ENCODE measurements at places on chromosomes 7 and 10.

- DNase-seq = no peak
Measured at GRCh38 chr7:95476072-95476847, 9.5 kb upstream of the ASB4 start.

DNA sequence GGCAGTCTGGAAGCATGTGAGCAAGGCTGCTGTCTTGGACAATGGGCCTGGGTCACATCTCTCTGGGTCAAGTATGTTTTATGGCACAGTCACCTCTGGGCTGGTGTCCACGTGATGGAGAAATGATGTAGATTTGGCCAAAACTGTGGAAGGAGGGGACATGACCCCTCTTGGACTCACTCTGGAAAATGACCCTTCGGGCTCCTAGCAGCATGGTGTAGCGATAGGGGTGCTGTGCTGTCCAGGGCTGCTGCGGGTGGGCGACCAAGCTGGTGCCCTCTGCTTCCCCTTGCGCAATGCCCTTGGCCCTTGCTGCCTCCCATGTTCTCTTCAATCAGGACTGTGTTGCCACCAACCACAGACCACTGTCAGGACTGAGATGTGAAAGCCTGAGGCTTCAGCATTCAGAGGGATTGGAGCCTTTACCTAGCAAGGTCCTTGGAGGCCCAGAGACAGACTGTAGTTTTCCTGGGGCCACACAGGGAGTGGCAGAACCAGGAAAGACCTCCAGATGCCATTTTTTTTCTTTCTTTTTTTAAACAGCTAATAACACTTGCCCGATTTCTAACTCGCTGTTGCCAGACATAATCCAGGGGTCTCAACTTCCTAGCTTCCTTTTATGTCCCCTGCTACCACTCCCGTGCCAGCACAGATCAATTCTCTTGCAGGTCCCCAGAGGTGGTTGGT lies 6.1 kb downstream of the CYP26A1 start:
- DNase-seq = no peak

DNA sequence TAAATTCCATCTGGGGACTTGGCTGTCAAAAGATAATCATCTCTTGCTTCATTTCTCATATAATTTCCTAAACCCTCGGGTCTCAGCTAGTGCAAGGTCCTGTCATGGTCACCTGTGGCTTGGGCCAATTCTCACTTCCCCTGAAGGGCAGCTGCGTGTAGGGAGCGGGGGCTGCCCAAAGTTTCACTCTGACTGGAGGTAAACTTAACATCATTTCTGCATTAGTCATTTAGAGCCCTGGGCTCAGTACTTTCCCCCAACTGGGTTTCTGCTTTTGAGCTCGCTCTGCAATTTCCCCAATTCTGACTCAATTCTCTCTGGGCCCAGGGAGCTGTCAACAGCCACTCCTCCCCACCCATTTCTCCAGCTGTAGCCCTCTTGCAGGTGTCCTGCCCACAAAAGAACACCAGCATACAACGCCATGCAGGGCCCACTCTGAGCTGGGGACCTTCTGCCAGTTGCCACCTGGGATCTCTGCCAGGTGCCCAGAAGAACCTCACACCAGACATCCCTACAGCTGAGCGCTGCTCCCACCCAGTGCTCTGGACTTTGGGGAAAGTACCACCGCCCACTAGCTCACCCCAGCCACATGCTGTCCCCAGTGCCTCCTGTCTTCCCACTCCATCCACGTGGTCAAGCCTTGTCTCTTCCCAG lies 37.9 kb downstream of the VOPP1 start:
- DNase-seq = no peak

DNA sequence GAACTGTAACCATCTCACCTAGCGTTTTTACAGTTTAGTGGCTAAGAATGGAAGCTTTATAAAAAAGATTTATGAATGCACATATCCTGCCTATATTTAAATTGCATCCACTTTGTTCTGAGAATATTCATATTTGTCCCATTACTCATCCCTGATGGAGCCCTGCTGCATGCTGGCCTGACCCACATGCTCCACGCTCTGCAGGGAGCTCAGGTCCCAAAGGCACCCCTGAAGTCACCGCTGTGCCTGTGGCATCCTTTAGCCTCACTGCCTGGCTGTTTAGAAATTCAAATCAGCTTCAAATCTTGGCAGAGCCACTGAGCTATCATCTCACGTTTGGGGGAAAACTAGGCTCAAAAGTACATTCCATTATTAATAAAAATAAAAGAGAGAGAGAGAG lies 24.4 kb downstream of the C10orf90 start:
- DNase-seq = no peak

- no peak for DNase-seq
Measured at GRCh38 chr10:109027534-109028185, 895.7 kb downstream of the XPNPEP1 start.

- DNase-seq = no peak
Measured at GRCh38 chr7:137932881-137933269, 69.0 kb downstream of the CREB3L2 start.

DNA sequence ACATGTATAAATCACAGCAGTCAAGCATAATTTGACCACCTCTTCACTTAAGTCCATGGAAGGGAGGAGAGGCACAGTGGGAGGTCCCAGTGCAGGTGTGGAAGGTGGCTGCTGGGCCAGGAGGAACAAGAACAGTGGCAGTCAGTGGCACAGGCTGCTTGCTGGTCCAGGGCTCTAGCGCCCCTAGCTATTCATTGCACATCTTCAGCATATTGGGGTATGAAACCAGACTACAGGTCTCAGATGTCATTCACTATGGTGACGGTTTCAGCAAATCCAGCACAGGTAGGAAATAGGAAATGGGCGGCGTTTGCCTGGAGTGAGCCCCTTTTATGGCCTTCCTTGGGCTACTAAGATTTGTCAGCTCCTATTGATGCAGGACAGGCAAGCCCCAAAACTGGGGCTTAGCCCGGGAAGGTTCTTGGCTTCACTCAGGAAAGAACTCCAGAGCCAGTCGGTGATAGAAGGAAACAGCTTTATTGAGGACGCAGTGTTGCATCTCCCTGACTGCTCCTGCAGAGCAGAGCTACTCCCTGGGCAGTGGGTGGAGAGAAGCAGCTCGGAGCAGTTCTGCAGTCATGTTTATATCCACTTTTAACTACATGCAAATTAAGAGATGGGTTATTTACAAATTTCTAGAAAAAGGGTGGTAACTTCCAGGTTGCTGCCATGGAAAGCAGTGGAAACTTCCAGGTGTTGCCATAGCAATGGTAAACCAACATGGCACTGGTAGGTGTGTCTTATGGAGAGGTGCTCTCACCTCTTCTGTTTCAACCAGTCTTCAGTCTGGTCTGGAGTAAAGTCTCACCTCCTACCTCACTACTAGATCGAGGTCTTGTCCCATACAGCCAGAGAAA lies 608.8 kb downstream of the PARD3 start:
- no peak for DNase-seq

DNA sequence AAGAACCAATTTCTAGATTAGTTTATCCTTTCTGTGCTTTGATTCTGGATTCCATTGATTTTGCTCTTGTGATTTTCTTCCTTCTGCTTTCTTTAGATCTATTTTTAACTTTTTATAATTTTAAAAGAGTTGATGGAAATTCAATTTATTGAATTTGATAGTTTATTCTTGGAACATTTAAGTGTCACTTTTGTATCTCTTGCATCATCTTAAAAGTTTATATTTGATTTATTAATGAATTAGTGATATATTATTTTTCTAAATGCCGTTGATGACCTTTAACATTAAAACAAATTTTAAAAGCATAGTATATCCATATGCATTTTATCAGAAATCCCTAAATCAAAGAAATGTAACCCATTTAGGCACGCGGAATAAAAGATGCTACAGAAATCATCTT lies 26.9 kb downstream of the DMTF1 start:
- no peak for DNase-seq

DNA sequence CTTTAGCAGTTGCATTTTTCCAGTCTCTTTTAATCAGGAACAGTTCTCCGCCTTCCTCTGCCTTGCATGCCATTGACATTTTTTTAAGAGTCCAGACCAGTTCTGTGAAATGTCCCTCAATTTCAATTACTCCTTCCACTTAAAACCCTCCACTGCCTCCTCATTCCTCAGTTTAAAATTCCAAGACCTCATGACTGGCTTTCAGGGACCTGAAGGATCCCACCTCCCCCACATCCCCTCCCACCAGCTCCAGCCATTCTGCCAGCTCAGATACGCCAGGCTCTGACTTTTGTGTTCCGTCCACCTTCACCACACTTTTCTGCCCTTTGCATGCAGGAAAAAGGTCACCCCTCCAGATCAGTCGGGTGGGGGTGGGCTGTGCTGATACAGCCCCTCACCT lies 8.7 kb downstream of the TNRC18 start:
- DNase-seq = no peak

DNA sequence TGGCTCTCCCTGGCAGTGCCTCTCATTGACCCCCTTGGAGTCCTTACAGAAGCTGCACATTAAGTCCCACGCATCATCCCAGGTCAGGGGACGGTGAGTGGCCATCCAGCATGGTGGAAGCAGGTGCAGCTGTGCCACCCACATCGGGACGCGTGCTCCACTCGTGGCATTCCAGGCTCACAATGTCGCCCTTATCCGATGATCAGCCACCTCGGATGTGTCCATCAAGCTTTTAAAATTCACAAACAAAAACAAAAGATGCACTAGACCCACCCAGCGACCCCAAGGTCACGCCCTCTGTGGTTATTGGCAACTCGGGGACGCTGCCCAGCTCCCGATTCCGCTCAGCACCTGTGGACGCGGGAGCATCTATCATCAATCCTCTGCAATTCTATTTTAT lies 530.9 kb downstream of the PTPRN2 start:
- DNase-seq = no peak

DNA sequence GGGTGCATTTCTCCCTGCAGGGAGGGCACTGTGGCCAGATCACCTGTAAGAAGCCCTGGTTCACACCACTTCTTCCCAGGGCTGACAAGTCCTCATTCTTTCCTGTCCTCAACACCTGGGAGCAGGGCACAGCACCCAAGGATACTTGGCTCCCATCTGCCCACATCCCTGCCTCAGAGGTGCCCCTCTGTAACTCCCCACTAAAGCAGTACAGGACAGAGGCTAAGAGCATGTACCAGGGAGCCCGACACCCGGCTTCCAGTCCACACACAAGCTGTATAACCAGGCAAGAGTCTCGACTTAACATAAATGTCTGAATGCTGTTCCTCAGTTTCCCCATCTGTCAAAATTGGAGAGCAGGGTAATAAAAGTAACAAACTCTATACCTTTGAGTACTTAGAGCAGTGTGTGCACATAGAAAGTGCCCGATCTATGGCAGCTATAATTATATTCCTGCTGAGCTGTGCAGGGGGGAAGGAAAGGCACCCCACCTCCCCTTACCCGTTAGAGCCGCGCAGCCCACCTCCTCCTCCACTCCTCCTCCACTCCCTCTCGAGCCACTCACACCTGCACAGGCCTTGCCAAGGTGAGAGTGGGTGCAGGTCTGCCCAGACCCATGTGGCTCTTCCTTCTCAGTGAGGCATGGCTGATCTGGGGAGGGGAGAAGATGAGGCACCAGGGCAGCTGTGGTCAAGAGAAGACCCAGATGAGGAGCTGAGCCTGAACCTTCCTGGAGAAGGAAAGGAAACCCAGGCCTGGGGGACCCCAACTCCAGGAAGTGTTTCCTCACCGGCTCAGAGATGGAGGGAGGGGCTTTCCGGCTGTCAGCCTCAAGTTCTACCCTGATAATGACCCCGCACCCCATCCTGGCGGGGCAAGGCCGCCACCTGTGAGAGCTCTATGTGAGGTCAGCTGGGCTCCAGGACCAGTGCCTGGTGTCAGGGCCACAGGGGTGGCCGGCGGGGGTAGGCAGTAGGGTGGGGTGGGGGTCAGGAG lies 22.6 kb downstream of the PODXL start:
- DNase-seq = no peak

DNA sequence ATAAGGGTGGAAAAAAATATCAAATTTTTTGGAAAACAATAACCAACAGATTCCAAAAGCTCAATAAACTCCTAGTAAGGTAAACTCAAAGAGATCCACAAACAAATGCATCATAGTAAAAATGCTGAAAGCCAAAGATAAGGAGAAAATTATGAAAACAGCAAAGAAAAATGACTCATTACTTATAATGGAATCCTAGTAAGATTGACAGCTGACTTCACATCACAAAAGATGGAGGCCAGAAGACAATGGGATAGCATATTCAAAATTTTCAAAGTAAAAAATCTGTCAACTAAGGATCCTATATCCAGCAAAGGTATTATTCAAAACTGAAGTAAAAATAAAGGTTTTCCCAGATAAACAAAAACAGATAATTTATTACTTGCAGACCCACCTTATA lies 183.4 kb upstream of the VIPR2 start:
- DNase-seq = no peak
